Forelimb muscle (tissue), 1 donor: ENCODE measurements at places on chromosomes 2 and 18.

- DNase-seq = no peak
Observed at GRCh38 chr2:210429403-210430137, 47.0 kb downstream of the LANCL1 start.

- DNase-seq = no peak
Observed at GRCh38 chr2:176768185-176768584, 444.4 kb upstream of the HNRNPA3 start.

DNA sequence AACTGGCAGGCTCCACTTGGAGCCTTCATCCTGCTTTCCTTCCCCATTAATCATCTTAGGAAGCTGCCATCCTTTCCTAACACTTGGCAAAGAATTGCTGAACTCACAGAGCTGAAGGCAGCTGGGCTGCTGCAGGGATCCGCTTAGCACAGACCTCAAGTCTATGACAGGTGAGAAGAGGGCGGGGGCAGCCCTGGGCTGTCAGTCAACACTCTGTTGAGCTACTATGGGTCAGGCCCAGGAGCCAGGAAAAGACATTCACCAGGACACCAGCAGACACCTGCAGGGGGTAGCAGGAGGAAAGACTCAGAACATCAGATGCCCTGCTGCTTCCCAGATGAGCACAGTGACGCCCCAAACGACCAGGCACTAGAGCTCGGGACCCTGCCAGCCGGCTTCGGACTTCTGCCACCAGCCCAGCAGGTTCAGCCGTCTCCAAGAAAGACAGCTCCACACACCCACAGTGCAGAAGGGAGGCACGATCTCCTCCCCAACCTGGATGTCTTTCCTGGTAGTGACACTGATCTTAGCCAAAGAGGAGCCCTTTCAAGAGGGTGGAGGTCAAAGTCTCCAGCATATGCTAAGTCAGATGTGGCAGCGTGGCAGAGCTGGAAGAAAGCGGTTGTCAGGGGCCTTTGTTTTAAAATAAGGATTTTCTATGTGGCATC is 55.2 kb downstream of the SNORC start:
- DNase-seq = no peak

GRCh38 chr18:8705961-8706790 is 820 bp downstream of the MTCL1 start:
- no peak for DNase-seq

DNA sequence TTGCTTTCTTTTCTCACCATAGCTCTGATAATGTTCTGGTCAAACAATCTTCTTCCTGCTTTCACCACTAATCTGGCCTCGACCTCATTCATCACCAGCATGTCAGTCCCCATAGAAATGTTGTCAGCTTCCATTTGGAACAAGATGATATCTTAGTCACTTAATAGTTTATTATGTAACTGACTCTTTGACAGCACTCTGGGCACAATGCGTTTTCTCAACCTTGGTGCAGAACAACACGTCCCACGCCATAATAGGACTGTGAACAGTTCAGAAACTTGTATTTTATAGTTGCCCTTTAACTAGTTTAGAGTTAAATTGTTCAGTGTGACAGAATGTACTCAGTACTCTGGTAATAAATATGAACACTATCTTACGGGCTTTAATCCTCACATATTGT is 106.0 kb downstream of the MC4R start:
- DNase-seq = no peak

- DNase-seq = no peak
Observed at GRCh38 chr18:27976806-27977408, 200.0 kb downstream of the CDH2 start.

GRCh38 chr2:28663359-28663758 is 88.3 kb upstream of the PPP1CB start:
- DNase-seq = no peak
